ENCODE measurements at places on chromosomes 12 and 14. TPM values are rescaled to one million over a fixed set of nuclear protein-coding genes. Genes with fewer than 3 reads are reported as not detected.

- H3K27me3 ChIP-seq, result no peaks in the 10 kb centered on the region
- H3K27ac ChIP-seq, result peak overlapping the region; percentile 54
- H3K4me1 ChIP-seq, result peaks cover 5% of the 10 kb centered on the region
- H3K36me3 ChIP-seq, result no peaks in the 10 kb centered on the region
- no peak for DNase-seq
Observed at GRCh38 chr12:48163150-48163747, 5.9 kb upstream of the ASB8 start.

GRCh38 chr12:94254270-94254669, 105.9 kb downstream of the PLXNC1 start:
- peak overlapping the region; percentile 0 for H3K27ac ChIP-seq
- H3K4me3 ChIP-seq, result no peak overlapping the region
- H3K36me3 ChIP-seq, result peaks cover 11% of the 10 kb centered on the region
- H3K27me3 ChIP-seq, result no peaks in the 10 kb centered on the region

DNA sequence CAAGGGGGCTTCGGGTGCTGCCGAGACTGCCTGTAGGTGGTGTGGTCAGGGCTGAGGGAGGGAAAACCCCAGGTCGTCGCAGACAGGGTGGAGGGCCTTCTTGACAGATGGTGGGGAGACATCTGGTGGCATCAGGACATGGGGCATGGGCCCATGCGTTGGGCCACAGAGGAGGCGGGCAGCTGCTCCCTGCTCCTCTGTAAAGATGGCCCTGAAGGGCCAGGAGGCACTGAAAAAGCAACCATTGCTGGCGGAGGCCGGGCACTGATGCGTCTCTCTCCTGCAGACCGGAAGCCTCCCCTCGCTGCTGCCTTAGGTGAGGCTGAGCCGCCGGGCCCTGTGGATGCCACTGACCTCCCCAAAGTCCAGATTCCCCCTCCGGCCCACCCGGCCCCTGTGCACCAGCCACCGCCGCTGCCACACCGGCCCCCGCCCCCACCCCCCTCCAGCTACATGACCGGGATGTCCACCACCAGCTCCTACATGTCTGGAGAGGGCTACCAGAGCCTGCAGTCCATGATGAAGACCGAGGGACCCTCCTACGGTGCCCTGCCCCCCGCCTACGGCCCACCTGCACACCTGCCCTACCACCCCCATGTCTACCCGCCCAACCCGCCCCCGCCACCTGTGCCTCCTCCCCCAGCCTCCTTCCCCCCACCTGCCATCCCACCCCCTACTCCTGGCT, 28.8 kb downstream of the CCNK start:
- no peaks in the 10 kb centered on the region for H3K27me3 ChIP-seq
- H3K4me1 ChIP-seq, result peaks cover 30% of the 10 kb centered on the region
- no peak for DNase-seq
- H3K36me3 ChIP-seq, result peaks cover 85% of the 10 kb centered on the region
- H3K4me3 ChIP-seq, result no peak overlapping the region

DNA sequence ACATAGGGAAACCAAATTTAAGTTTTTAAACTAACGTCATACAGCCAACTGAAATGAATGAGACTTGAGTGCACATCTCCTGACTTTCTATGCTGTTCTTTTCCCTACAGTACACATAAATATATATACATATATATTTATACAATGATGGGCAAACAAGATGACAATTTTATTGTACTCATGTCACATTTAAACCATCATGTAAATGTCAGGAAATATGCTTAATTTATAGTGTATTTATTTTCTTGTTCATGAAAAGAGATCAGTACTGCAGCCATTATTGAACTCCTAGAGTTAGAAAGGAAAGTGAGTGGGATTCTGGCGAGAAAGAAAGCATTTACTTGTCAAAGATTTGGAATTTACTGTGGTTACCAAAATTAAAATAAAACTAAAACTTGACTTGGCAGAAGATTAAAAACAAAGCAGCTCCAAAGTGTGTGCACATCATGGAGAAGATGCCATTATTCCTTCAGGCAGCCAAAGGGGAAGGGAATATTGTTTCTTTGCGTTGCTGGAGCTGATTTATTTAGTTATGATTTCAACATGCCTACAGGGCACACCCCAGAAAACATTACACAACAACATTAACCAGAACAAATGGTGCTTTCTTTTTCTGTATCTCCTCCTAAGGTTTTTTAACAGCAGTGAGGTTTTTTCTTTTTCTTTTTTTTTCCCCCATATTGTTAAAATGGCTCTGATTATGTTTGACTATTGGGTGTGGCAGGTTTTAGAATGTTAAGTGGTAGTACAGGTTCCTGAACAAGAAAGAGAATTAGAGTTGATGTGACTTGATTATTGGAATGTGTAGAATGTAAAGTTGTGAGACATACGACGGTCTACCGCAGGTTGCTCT, 144.6 kb downstream of the RAD51B start:
- no peaks in the 10 kb centered on the region for H3K36me3 ChIP-seq
- H3K27me3 ChIP-seq, result no peaks in the 10 kb centered on the region
- no peak overlapping the region for H3K27ac ChIP-seq
- H3K4me3 ChIP-seq, result no peak overlapping the region

- no peaks in the 10 kb centered on the region for H3K27me3 ChIP-seq
- H3K4me1 ChIP-seq, result no peaks in the 10 kb centered on the region
- no peak overlapping the region for H3K27ac ChIP-seq
- H3K36me3 ChIP-seq, result no peaks in the 10 kb centered on the region
- no peak overlapping the region for H3K4me3 ChIP-seq
- no peak for DNase-seq
Observed at GRCh38 chr14:79487632-79488031, 723.7 kb downstream of the DIO2 start.

DNA sequence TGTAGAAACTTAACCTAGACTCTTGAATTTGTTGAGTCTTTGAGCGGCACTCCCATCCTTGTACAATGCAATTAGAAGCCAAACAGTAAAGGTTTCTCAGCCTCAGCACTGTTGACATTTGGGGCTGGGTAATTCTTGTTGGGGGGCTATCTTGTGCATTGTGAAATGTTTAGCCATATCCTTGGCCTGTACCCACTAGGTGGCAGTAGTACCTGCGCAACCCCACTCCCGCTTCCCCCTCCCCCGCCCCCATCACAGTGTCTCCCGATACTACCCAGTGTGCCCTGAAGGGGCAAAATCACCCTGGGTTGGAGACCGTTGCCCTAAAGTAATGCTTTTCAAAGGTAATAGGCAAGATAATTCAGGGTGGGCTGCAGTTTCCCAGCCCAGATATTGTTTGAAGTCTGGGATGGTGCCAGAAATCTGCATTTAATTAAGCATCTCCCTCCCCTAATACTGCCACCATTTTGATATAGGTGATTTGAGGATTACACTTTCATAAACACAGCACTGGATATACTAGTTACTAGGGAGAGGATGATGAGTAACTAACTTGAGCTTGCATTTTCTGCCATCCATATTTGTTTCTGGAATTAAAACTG, 1.8 kb downstream of the COX6A1 start:
- H3K27me3 ChIP-seq, result no peaks in the 10 kb centered on the region
- no peak for DNase-seq
- peaks cover 10% of the 10 kb centered on the region for H3K4me1 ChIP-seq
- peaks cover 23% of the 10 kb centered on the region for H3K36me3 ChIP-seq

- no peak overlapping the region for H3K27ac ChIP-seq
- no peak overlapping the region for H3K4me3 ChIP-seq
- DNase-seq, result no peak
- H3K36me3 ChIP-seq, result no peaks in the 10 kb centered on the region
- H3K4me1 ChIP-seq, result no peaks in the 10 kb centered on the region
Observed at GRCh38 chr12:105321125-105321524, 9.4 kb upstream of the C12orf75 start.

DNA sequence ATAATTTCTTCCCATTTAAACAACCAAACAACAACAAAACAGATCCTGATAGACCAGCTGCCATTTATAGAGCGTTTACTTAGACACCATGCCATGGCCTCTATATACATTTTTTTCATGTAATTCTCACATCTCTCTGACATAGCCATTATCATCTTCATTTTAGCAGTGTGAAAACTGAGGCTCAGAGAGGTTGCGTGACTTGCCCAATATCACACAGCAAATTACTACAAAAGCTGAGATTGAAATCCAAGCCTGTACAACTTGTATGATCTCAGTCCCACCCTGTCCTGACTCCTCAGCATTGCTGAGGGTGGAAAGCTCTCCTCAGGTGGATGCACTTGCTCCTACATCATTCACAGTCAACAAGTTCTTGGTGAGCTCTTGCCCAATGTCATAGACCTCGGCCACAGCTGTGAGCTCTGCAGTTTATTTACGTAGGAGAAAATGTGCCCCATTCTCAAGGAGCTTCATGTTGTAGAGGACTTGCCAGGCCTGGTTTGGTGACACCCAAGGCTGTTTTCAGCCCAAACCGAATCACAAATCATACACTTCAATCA, 55.5 kb downstream of the CRACR2A start:
- H3K27ac ChIP-seq, result no peak overlapping the region
- peaks cover 5% of the 10 kb centered on the region for H3K4me1 ChIP-seq
- DNase-seq, result no peak
- no peak overlapping the region for H3K4me3 ChIP-seq
- no peaks in the 10 kb centered on the region for H3K27me3 ChIP-seq

GRCh38 chr12:50482571-50482970, 22.2 kb upstream of the DIP2B start:
- no peak overlapping the region for H3K4me3 ChIP-seq
- H3K27me3 ChIP-seq, result no peaks in the 10 kb centered on the region
- no peak overlapping the region for H3K27ac ChIP-seq
- H3K36me3 ChIP-seq, result no peaks in the 10 kb centered on the region

DNA sequence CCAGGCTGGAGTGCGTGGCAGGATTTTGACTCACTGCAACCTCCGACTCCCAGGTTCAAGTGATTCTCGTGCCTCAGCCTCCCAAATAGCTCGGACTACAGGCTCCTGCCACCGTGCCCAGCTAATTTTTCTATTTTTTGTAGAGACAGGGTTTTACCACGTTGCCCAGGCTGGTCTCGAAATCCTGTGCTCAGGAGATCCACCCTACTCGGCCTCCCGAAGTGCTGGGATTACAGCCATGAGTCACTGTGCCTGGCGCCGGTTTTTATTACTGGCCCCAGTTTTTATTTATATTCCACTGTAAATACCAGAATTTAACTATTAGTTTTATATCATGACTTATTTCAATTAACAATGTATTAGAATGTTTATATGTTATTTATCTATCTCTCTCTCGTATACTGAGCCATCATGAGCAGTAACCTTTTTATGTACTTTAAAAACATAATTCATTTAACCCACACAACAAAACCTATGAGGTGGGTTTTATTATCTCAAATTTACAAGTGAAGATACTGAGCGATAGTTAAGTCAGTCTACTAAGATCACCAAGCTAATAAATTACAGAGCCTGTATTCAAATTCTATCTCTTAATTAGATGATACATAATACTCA, 47.8 kb downstream of the HECTD1 start:
- peaks cover 50% of the 10 kb centered on the region for H3K36me3 ChIP-seq
- no peak overlapping the region for H3K27ac ChIP-seq
- DNase-seq, result no peak
- H3K27me3 ChIP-seq, result no peaks in the 10 kb centered on the region
- H3K4me1 ChIP-seq, result no peaks in the 10 kb centered on the region

GRCh38 chr14:99880651-99881420, 87.6 kb downstream of the EML1 start:
- no peak for DNase-seq
- H3K4me1 ChIP-seq, result peaks cover 10% of the 10 kb centered on the region
- no peaks in the 10 kb centered on the region for H3K27me3 ChIP-seq
- H3K4me3 ChIP-seq, result no peak overlapping the region

GRCh38 chr14:74636424-74637177, 24.6 kb upstream of the LTBP2 start:
- peaks cover 13% of the 10 kb centered on the region for H3K4me1 ChIP-seq
- H3K27ac ChIP-seq, result no peak overlapping the region
- H3K36me3 ChIP-seq, result no peaks in the 10 kb centered on the region
- DNase-seq, result no peak

DNA sequence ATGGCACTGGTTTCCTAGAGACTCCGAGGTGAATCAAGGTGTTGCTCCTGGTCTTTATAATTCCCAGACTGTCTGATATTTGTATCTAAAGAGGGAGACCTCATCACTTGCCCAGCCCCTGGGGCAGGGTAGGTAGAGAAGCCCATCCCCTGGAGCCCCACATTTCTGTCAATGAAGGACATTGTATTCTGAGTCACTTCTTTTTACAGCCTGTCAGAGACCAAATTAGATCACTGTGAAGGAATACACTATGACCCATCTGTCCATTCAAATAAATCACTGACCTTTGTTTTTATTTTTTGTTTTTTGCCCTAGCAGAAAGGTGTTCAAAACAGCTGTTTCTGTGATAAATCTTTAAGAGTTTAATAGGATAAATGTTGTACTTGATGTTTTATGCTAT, 67.9 kb upstream of the ANO6 start:
- no peak overlapping the region for H3K4me3 ChIP-seq
- H3K27ac ChIP-seq, result no peak overlapping the region
- no peaks in the 10 kb centered on the region for H3K27me3 ChIP-seq
- H3K36me3 ChIP-seq, result no peaks in the 10 kb centered on the region

GRCh38 chr12:17540921-17541320, 549.1 kb downstream of the RERGL start:
- H3K4me3 ChIP-seq, result no peak overlapping the region
- no peaks in the 10 kb centered on the region for H3K27me3 ChIP-seq
- no peak overlapping the region for H3K27ac ChIP-seq
- no peaks in the 10 kb centered on the region for H3K36me3 ChIP-seq
- no peaks in the 10 kb centered on the region for H3K4me1 ChIP-seq

DNA sequence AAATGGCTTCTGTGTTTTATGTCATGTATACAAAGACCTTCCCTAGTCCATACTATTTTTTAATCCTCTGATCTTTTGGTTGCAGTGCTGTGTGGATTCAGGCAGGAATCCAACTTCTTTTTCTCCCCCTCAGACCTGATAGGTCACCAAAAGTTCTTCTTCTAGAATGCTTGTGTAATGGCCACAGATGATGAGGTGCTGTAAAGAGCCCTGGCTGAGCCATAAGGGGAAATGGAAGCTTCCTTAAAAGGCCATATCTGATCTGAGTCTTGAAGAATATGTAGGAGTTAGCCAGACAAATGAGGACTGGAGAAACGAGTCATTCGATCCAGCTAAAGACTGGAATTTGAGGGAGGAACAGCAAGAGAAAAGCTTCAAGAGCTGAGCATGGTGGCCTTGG, 353.9 kb downstream of the PCNX1 start:
- no peak overlapping the region for H3K27ac ChIP-seq
- H3K27me3 ChIP-seq, result no peaks in the 10 kb centered on the region
- H3K36me3 ChIP-seq, result no peaks in the 10 kb centered on the region
- DNase-seq, result no peak

GRCh38 chr12:7937833-7938506, 2.0 kb upstream of the SLC2A3 start:
- H3K27ac ChIP-seq, result no peak overlapping the region
- DNase-seq, result no peak
- H3K4me1 ChIP-seq, result peaks cover 15% of the 10 kb centered on the region
- H3K4me3 ChIP-seq, result no peak overlapping the region
- no peaks in the 10 kb centered on the region for H3K27me3 ChIP-seq
- H3K36me3 ChIP-seq, result no peaks in the 10 kb centered on the region

GRCh38 chr14:41549821-41550607, 56.7 kb upstream of the LRFN5 start:
- H3K27ac ChIP-seq, result no peak overlapping the region
- no peaks in the 10 kb centered on the region for H3K4me1 ChIP-seq
- no peak for DNase-seq
- H3K4me3 ChIP-seq, result no peak overlapping the region
- H3K27me3 ChIP-seq, result no peaks in the 10 kb centered on the region
- no peaks in the 10 kb centered on the region for H3K36me3 ChIP-seq

Gene SAMD4A
- 31.2 TPM for total RNA-seq

Gene NELL2
- total RNA-seq, result 105 TPM

Gene TAS2R8
- 0.89 TPM for total RNA-seq

Gene P2RX7
- total RNA-seq, result 8.7 TPM

Gene WSCD2
- 6.1 TPM for total RNA-seq

Gene ALKBH1
- 10.7 TPM for total RNA-seq

All from spinal cord (tissue), 10 donors.